ENCODE measurements at places on chromosomes 16 and 17.

- DNase-seq: no peak
Measured at GRCh38 chr16:10318798-10319500, 66.9 kb upstream of the ATF7IP2 start.

DNA sequence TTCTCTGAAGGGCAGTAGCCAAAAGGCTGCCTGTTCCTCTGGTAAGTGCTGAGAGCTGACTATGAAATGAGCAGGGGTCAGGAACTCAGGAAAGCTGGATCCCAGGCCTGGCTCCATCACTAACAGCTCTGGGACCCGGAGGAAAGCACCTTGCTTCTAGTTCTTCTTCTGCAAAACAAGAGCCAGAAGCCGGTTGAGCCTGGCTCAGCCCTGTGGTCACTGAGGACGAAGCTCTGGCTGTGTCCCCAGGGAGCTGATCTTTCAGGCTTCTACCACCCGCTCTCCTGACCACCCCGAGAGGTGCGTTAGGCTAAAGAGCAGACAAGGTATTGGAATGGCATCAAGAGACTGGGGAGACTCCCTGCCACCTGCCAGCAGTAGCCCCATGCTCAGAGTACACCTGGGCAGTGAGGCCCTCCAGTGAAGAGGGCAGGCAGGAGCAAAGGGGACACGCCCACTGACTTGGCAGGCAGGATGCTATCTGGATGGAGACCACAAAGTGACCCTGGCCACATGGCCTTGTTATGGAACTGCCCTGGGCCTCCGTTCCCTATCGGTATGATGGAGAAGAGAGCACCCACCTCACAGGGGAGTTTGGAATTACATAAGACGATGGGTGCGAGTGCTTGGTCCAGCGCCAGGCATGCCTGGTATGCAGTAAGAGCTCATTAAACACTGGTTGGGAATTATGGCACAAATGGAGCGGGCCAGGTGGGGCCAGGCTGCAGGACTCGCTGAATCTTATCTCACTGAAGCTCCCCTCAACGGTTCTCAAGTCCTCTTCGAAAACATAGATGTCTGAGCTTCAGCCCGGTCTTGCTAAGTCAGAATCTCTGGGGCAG lies 61.4 kb downstream of the COG7 start:
- DNase-seq: no peak

GRCh38 chr16:79892278-79892677 lies 291.7 kb upstream of the MAF start:
- no peak for DNase-seq

- DNase-seq: no peak
Measured at GRCh38 chr16:71711789-71712188, 12.7 kb downstream of the PHLPP2 start.

DNA sequence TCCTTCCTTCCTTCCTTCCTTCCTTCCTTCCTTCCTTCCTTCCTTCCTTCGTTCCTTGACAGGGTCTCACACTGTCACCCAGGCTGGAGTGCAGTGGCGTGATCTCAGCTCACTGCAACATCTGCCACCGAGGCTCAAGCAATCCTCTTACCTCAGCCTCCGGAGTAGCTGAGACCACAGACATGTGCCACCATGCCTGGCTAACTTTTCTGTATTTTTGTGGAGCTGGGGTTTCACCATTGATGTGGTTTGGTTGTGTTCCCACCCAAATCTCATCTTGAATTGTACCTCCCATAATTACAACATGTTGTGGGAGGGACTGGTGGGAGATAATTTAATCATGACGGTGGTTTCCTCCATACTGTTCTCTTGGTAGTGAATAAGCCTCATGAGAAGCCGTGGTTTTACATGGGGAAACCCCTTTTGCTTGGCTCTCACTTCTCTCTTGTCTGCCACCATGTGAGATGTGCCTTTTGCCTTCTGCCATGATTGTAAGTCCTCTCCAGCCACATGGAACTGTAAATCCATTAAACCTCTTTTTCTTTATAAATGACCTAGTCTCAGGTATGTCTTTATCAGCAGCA lies 90.3 kb upstream of the MPHOSPH6 start:
- DNase-seq: no peak

GRCh38 chr17:56656701-56657327 lies 63.3 kb downstream of the NOG start:
- no peak for DNase-seq

GRCh38 chr16:77297996-77298395 lies 98.8 kb downstream of the SYCE1L start:
- DNase-seq: no peak

GRCh38 chr16:15509051-15509592 lies 74.7 kb downstream of the BMERB1 start:
- DNase-seq: no peak

DNA sequence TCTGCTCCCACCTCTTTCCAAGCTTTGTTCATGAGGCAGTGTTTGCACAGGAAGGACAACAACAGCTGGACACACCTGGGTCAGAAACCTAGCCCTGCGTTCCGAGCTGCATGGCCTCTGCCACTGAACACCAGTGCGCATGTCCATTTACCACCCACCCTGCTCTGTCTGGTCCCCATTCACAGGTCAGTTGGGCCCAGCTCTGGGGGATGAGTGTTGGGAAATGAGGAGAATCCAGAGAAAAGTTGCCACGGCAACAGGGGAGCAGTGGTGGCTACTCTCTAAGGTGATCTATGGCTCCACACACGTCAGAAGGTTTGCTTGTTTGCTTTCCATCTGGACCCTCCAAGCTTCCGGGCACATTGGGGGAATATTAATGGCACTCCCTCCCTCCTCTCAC lies 70.4 kb upstream of the ASIC2 start:
- no peak for DNase-seq

- no peak for DNase-seq
Measured at GRCh38 chr16:12310286-12310685, 333.8 kb downstream of the SNX29 start.

DNA sequence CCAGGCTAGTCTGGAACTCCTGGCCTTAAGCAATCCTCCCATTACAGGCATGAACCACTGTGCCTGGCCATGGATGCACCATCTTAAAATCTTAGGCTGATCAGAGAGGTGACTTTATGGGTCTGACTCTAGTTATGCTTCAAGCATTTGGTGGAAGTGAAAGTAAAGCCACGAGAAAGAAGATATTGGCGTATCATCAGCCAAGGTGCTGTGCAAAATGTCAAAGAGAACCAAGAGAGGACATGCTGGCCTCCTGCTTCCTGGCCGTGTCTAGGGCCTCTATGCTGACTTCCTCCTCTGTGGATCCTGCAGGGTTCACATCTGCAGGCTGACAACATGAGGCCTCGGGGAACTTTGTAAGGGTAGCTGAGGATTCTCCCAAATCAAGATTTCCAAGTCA lies 385.2 kb downstream of the MAF start:
- DNase-seq: no peak

DNA sequence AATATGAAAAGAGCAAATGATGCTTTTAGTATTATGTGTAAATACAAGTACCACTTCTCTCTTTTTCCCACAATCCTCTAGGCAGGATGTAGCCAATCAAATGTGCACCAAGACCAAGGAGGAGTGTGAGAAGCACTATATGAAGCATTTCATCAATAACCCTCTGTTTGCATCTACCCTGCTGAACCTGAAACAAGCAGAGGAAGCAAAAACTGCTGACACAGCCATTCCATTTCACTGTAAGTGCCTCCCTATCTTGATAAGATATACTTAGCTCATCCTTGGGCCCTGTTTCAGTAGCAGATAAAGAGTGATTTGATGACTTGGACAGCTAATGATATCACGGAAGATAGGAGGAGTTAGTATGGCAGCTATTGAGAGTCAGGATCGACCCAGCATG lies 33.7 kb downstream of the TADA2A start:
- DNase-seq: no peak

GRCh38 chr16:84423416-84423837 lies 55.1 kb downstream of the ATP2C2 start:
- DNase-seq: no peak

DNA sequence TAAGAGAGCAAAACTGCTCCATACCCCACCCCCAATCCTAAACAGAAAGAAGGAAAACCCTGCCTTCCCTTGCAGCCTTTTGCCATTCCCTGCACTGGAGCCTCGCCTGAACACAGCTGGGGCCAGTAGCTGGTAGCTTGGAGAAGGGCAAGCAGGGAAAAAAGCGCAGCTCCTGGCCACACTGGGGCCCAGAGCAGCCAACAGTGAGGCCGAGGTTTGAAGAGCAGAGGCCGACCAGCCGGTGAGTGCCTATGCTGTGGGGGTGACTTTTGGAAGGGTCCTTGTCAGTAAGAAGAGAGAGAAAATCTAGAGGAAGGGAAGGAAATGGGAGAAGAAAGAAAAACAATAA lies 3.2 kb upstream of the HOXB9 start:
- DNase-seq: no peak

GRCh38 chr17:72102366-72102765 lies 18.5 kb upstream of the SOX9 start:
- no peak for DNase-seq

GRCh38 chr16:47056688-47057629 lies 83.5 kb upstream of the DNAJA2 start:
- no peak for DNase-seq

DNA sequence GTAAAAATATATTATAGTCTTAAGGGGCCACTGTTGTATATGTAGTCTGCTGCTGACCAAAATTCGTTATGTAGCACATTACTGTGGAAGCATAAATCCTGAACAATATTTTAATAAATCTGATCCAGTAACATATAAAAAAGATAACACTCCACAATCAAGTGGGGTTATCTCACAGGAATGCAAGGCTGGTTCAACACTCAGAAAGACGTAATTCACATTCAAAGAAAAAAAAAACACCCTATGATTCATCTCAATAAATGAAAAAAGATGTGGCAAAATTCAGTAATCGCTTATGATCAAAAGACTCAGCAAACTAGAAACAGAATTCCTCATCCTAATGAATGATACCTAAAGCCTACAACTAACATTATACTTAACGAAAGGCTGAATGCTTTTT lies 47.8 kb downstream of the CREBBP start:
- DNase-seq: no peak

- peak; percentile 91 for DNase-seq
Measured at GRCh38 chr17:45218895-45219661, 2.6 kb upstream of the FMNL1 start.

- DNase-seq: peak; percentile 88
Measured at GRCh38 chr17:28598799-28599310, at the start of gene SPAG5. TSS of gene SPAG5 (minus strand) at chr17:28599025. CDS start at chr17:28598946, 79 bp downstream.

DNA sequence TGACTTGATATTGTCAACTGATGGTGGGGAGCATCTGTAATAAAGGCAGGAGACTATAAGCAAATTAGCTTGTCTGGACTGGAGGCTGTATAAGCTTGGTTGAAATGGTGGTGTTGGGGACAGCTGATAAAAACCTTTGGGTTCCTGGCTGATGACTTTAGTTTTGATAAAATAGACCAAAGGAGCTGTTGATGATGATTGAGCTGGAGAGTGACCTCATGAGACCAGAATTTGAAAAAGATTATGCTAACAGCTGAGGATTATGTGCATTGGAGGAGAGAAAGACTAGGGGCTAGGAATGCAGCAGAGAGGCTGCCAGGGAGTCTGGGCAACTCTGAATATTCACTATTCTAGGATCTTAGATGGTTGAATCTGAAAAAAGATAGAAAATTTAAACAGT lies 8.7 kb upstream of the CDC27 start:
- DNase-seq: no peak

DNA sequence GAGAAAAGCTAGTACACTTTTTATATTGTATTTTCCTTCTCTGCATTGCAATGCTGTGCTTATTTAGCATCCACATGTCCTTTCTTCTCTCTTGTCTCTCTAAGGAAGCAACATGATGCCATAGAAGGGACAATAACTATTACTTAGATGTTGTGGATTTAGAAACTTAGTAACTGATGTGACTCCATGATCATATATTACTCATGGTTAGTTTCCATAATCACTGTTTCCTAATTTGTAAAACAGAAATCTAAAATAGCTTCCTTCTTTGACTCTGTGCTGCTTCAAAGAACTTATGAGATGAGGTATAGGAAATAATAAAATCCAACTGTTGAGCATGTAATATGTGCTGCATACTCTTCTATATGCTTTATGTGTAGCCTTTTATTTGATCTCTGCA lies 6.6 kb upstream of the ABCA5 start:
- DNase-seq: no peak

DNA sequence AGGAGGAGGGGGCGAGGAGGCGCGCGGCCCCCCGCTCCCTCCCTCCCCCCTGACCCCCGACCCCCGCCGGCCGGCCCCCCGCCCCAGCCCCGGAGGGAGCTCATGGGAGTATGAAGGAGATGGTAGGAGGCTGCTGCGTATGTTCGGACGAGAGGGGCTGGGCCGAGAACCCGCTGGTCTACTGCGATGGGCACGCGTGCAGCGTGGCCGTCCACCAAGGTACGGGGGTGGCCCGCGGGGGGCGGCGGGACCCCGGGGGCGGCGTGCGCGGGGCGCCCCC lies 390 bp downstream of the MLLT6 start:
- DNase-seq: no peak

DNA sequence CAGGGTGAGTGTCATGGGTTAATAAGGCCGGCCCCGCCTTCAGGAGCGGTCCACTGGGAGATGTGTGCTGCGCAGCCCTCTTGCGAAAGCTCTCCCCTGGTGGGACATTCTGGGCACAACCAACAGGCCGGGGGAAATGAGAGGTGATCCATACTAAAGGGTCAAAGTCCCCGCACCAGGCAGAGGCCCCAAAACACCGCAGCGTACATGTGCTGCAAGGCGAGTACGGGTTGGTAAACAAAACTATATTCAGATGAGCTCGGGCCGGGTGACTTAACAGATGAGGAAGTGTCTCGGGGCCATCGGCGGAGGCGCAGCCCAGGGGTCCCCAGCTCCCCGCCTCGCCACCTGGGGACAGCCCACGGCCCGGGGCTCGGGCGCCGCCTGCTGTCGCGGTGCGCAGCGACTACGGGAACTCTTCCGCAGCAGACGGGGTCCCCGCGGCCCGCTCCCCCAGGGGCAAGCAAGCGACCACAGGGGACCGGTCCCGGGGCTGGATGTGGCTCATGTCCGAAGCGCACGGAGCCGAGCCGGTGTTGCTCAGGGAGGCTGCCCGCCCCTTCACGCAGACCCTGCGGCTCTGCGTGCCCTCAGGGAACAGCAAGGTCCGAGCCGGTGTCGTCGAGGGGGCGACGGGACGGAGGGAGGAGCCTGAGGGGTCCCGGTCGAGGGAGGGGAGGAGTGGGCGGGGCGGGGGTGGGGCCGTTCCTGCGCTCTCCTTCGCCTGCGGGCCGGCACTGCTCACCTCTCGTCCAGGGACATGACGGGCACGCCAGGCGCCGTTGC lies at the start of gene RAB37:
TSS of gene RAB37 (plus strand) at position 744 of the 786 bp plus-strand sequence. CDS start at position 761, 17 bp downstream.
- no peak for DNase-seq

- no peak for DNase-seq
Measured at GRCh38 chr17:9071811-9072498, 50.6 kb downstream of the NTN1 start.

DNA sequence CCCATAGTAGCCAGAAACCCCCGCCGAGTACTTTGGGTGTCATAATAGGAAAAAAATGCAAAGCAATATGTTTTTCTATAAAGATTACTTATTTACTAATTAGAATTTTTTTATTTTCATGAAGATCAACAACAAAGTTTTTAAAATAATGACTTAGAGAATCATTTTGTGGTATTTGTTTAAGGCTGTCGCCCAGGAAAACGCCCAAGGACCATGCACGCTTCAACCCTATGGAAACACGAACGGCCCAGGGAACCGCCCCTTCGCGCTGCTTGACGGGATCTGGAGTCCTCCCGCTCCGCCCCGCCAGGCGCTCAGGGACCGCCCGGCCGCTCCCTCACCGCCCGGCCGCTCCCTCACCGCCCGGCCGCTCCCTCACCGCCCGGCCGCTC lies 408 bp upstream of the KPNA2 start:
- peak; percentile 78 for DNase-seq
